Pancreas (tissue), 10 donors: ENCODE measurements at places on chromosomes 1 and 21. TPM values are rescaled to one million over a fixed set of nuclear protein-coding genes. Genes with fewer than 3 reads are reported as not detected.

DNA sequence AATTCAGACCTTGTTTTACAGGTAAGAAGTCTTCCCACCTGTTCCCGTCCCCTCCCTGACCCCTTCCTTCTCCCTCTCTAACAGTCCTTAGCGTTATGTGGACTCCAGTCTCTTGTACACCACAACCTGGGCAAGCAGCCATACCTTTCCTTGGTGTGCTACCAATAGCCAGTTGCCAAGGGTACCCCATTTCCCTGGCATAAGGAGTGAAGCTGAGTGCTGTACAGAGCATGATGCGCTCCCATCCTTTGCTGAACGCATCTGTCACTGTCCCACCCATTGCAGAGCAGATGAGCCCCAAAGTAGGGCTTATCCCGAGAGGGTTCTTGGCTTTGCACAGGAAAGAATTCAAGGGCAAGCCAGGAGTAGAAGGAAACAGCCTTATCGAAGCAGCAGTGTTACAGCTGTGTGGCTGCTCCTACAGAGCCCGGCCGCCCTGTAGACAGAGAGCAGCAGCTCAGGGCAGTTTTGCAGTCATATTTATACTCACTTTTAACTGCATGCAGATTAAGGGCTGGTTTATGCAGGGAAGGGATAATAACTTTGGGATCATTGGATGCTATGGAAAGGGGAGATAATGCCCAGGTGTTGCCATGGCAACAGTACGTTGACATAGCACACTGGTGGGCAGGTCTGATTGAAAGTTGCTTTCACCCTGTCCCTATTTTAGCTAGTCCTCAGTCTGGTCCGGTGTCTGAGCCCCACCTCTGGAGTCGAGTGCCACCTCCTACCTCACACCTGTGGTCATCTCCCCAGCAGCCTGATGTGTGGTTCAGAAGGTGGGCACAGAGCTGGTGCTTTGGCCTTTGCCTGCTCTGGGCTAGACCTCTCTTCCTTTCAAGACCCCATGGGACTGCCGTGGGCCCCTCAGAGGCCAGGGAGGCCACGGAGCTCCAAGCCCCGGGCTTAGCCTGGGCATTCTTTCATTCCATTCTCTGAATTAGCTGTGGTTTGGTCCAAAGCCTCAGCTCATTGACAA lies 5.1 kb downstream of the FHAD1 start:
- H3K4me1 ChIP-seq: no peaks in the 10 kb centered on the region
- DNase-seq: peak; percentile 63
- H3K27me3 ChIP-seq: no peaks in the 10 kb centered on the region
- no peak overlapping the region for H3K4me3 ChIP-seq
- H3K27ac ChIP-seq: no peak overlapping the region

DNA sequence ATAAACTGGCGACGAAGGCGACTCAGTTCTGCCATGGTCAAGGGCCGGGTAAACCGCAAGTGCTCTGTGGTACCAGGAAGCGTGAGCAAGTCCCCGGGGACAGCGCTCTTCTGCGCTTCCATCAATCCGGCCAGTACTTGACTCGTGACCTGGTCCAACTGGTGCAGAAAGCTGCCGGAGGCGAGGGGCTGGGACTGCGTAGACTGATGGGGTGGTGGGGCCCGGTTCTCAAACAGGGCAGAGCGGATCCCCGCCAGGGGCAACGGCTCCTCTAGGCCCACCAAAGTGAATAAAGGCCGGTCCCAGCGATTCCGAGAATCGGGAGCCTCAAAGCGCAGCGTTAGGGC lies 852 bp downstream of the KTI12 start:
- DNase-seq: peak; percentile 27
- peak overlapping the region; percentile 73 for H3K4me3 ChIP-seq
- peak overlapping the region; percentile 64 for H3K27ac ChIP-seq
- no peaks in the 10 kb centered on the region for H3K36me3 ChIP-seq
- H3K27me3 ChIP-seq: no peaks in the 10 kb centered on the region
- H3K4me1 ChIP-seq: peaks cover 39% of the 10 kb centered on the region

GRCh38 chr1:184646178-184646701 lies 108.4 kb downstream of the EDEM3 start:
- no peaks in the 10 kb centered on the region for H3K4me1 ChIP-seq
- no peaks in the 10 kb centered on the region for H3K36me3 ChIP-seq
- no peak for DNase-seq
- no peak overlapping the region for H3K27ac ChIP-seq

GPR52 gene
- total RNA-seq: 0.93 TPM

- no peaks in the 10 kb centered on the region for H3K27me3 ChIP-seq
- no peak overlapping the region for H3K27ac ChIP-seq
- H3K4me3 ChIP-seq: no peak overlapping the region
- no peak for DNase-seq
- H3K36me3 ChIP-seq: no peaks in the 10 kb centered on the region
Measured at GRCh38 chr1:197683895-197684553, 91.3 kb downstream of the DENND1B start.
